ENCODE measurements at places on chromosomes 7 and 10.

GRCh38 chr10:70812814-70813213 is 2.9 kb upstream of the SGPL1 start:
- no peak for DNase-seq

- no peak for DNase-seq
Measured at GRCh38 chr7:117597755-117598154, 117.9 kb downstream of the CFTR start.

GRCh38 chr10:61108915-61109314 is 164.9 kb upstream of the RHOBTB1 start:
- no peak for DNase-seq

DNA sequence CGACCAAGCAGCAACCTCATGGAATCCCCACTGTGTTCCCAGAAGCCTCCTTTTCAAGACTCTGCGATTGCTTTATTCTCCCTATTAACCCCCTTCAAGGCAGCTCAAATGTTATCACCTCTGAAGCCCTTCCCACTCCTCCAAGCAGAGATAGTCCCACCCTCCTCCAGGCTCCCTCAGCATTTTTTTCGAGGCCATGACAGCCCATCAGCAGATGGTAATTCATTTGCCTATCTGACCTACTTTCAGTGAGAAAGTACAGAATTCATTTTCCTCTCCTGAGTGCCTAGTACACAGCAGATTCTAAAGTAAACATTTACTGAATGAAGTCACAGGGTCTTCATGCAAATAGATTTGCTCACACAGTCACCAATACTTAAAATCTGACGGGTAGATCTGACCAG is 47.8 kb downstream of the HERPUD2 start:
- no peak for DNase-seq

DNA sequence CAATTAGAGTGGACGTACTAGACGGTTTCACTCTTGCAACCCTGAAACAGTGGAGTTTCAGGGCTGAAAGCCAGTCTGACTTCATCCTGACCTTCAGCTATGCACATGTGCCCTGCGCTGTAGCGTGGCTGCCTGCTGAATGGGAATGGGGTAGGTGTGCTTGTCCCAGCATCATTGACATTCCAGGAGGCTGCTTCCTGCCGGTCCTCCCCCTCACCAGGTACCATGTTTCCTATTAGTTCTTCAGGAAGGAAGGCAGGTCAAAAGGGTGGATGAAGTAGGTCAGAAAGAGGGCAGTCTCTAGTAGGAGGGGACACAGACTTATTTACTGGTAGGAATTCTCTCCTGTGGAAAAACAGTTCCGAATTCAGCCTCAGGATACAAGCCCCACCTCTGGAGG is 551.8 kb upstream of the GALNT17 start:
- no peak for DNase-seq

DNA sequence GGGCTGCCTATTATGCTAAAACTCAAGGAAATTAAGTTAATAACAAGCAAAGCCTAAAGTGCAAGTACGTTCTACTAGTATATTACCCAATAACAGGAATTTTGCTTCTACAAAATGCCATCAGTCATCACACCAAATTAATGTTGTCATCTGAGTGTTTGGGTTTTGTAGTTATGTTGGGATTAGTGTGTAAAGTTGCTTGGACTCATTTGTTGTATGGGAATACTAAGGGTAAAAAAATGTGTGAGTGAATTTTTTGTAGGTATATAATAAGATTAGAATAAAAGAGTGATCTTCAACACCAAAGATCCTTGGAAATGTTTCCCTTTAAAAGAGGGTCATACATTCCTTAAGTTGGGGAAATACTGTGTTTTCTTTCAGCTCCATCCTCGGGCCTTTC is 38.6 kb downstream of the NRP1 start:
- no peak for DNase-seq

GRCh38 chr7:75993689-75994387 is 557 bp downstream of the TMEM120A start:
- peak; percentile 22 for DNase-seq

DNA sequence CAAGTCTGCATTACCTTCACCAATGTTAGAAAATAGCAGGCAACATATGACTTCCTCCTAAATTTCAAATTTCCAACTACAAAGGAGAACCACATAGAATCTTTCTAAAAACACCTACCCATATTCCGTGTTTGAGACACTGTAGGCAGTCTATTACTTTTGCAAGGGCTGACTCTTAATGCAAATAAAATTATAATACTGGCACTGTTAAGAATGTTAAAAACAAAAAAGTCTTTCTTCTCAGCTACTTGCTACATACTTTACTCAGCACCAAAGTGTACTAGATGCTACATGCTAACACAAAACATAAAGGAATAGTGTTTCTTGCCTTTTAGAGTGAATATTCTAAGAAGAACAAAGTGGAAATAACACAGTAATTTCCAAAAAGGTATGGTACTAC is 65.4 kb downstream of the SRPK2 start:
- no peak for DNase-seq

DNA sequence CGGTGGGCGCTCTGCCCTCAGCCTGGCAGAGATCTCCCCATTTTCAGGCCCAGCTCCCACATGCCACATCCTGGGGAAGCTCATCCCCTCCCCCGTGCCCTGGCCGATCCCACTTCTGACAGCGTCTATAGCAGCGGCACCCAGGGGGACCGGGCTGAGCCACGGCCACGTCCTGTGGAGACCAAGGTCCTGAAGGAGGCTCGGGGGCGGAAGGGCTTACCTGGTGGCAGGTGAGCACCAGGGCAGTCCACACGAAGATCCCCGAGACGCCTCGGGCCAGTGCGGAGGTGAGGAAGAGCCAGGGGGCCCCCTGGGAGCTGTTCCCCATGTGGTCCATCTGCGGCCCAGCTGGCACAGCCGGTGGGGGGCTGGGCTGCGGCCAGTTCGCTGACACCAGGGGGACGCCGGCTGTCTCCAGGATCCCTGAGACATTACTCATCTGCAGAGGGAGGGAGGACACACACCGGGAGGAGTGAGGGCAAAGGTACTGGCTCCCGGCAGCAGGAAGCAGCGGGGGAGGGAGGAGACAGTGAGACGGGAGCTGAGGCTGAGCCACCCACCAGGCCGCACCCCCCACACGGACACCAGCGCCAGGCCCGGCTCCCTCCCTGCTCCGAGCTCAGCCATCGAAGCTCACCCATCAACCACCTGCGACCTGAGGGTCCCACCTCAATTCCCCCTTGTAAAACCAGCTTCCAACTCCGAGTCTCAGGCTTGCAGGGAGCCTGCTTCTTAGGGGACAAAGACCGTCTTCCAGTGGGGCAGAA is 776 bp downstream of the TMEM184A start:
- DNase-seq: no peak

DNA sequence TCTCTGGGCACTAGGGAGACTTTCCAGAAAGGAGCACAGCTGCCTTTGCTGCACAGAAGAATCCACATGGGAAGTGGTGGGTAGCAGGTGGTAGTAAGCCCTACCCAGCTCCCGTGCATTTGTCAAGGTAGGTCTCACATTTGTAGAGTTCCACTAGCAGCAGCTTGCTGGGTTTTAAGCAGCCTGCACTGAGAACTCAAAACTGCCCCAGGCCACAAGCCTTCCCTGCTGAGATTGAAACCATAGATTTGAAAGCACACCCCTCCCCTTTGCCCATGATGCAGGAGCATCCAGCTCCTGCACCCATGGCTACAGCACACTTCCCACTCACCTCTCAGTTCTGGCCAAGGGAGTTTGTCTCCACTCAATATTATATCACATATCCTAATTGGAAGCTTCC is 604.5 kb upstream of the STEAP1 start:
- DNase-seq: no peak

Measured in NCI-H1105 treated with DMSO at 0.1 percent for 48 hours (cell line).